ENCODE measurements at places on chromosomes 3 and 15.

GRCh38 chr15:39609166-39609916 is 28.5 kb downstream of the THBS1 start:
- no peak for DNase-seq

DNA sequence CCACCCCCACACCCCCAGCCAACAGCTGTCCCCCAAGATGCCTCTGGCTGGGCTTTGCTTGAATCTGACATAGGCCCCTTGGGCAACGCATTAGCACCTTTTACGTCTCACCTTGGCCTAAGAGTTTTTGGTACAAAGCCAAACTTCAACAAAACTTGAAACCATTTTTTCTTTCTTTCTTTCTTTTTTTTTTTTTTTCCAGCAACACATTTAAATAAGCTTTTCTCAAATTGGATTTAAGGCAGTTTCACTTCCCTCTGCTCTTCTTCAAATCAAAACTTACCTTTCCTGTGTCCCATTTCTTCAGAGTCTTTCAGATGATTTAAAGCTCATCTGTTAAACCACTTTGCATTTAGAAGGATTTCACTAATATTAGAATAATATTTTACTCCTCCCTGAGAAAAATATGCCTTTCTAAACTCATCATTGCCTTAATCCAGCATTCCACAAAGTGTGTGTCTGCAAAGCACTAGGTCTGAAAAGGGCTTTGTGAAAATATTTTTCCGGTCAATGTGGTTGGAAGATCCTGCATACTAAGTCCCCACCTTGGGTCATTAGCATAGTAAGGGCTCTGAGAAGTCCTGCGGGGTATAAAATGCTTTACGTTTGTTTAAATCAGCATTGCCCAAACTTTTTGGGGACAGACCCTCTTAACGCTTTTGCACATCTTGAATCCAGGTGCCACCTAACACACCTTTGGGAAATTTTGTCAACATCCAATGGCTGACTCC is 217.0 kb downstream of the TLE3 start:
- DNase-seq = no peak

DNA sequence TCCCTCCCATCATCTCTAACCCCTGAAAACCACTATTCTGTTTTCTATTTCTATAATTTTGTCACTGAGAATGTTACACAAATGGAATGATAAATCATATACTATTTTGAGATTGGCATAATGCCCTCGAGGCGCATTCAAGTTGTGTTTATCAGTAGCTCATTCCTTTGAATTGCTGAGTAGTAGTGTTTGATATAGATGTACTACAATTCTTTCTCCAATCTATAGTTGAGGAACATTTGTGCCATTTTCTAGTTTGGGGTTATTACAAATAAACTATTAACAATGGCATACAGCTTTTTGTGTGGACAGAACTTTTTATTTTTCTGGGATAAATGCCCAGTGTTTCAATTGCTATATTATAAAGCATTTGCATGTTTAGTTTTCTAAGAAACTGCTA is 86.0 kb downstream of the CCR1 start:
- DNase-seq = no peak

GRCh38 chr3:79278681-79279080 is 489.1 kb downstream of the ROBO1 start:
- DNase-seq = no peak

GRCh38 chr15:55289011-55289745 is 435 bp downstream of the RAB27A start:
- no peak for DNase-seq

- DNase-seq = no peak
These were observed 5.1 kb downstream of the DPH6 start for GRCh38 chr15:35540885-35541284.

DNA sequence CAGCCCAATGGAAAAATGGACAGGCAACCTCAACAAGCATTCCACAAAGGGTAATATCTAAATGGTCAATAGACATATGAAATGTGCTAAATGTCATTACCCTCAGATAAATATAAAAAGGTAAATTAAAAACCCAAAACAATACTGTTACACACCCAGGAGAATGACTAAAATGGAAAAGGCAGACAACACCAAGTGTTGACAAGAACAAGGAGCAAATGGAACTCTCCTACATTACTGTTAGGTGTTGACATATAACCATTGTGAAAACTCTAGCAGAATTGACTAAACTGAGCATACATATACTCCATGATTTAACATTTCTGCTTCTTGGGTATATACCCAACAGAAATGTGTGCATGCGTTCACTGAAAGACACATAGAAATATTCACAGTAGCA is 25.3 kb upstream of the SLC6A11 start:
- no peak for DNase-seq

DNA sequence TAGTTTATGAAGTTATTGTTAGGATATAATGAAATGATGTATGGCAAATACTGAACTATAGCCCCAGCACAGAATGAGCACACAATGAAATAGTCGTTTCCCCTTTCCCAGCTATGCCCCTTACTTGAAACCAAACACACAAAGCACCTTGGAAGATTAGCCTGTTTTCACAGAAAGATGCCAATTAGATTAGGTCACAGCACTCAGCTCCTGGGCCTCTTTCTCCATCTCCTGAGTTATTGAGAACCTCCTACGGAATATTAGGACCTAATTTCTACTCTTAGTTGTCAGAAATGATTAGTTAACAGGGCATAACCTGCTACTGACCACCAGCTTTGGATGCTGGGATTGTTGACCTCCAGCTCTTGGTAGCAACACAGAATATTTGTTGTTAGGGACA is 269.4 kb upstream of the ROPN1 start:
- DNase-seq = no peak

DNA sequence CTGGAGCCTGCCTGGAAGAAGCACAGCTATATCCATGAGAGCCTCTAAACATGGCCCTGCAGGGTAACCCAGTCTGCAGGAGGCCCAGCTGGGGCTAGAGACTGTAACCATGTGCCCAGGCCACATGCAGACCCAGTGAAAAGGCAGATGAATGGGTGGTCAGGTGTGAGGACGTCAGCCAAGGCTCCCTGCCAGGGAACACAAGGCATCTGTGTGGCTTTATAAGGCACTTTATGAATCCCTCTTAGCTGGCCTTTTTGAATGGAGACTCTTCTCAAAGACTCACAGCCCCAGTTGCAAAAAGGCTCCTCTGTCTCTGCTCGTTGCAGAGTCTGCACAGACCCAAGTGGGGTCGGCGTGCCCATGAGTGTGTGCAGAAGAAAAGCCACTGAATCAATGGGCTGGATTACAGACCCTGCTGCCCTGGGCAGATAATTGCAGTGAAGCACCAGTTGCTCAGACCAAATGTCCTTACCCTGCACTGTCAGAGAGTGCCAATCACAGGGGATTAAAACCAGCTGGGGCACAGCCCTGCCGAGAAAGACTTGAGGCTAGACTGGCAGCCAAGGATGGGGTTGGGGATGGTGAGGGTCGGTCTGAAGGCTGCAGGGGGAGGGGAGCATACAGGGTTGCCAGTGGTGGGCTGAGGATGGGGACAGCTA is 154.2 kb downstream of the RAB11A start:
- no peak for DNase-seq

DNA sequence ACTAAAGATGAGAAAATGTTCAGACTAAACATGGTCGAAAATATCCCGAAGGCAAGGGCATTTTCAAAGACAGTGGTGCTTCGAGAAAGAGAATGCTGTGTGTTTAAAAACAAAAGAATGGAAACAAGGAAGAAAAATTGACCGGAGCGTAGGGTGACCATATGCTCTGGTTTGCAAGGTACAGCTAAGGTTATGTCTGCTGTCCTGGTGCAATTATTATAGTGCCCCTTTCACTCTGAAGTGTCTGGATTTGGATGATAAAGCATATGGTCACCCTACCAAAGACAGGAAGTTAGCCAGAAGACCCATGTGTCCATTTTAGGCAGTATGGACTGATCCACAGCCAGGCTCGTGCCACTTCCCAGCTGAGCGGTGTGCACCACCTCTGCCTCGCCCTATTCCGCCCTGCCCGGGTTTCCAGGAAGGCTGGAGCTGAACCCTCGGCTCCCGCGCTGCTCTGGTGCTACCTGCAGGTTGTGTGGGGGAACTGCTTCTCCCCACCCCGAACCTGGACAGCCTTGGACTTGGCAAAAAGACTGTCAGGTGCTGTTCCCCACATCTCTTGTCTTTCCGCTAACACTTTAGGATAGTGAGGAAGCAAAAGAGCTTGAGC is 25.2 kb downstream of the GOLGA6D start:
- DNase-seq = no peak

GRCh38 chr3:53269888-53270880 is 14.4 kb upstream of the TKT start:
- no peak for DNase-seq

- DNase-seq = no peak
These were observed 65.8 kb downstream of the PDE8A start for GRCh38 chr15:85047271-85047948.

GRCh38 chr3:188674595-188674994 is 497.2 kb upstream of the TPRG1 start:
- DNase-seq = no peak

- no peak for DNase-seq
These were observed 170.7 kb downstream of the TIGIT start for GRCh38 chr3:114464548-114464947.

DNA sequence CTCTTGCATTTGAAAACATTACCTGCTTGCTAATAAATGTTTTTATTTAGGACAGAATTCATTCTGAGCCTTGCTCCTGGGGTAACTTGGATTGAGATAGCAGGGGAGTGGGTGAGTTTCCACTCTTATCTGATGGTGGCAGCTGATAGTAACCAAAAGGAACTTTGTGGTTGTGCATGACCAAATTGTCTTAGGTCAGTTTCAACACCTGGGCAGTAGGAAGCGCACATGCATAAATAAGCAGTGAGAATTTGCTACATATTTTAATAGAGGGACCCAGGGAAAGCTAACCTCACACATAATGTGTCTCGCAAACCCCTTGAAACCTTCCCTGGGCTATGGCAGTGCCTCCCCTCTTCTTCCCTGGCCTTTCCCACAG is 65.4 kb upstream of the XCR1 start:
- DNase-seq = no peak

DNA sequence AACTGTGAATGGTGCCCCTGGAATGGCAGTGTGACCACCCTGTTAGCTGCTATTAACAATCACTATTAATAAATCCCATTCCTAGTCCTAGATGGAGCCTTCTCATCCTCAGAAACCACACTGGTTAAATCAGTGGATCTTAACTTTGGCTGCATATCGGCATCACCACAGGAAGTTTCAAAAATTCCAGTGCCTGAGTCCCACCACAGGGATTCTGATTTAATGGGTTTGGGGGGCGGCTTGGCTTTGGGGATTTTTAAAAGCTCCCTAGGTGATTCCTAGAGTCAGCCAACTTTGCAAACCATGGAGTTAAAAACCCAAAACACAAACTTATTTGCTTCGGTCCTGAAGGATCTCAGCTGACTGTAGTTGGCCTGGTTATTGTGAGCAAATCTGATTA is 3.1 kb downstream of the FAM107A start:
- no peak for DNase-seq

GRCh38 chr15:89985111-89985510 is 16.0 kb upstream of the ZNF710 start:
- no peak for DNase-seq

DNA sequence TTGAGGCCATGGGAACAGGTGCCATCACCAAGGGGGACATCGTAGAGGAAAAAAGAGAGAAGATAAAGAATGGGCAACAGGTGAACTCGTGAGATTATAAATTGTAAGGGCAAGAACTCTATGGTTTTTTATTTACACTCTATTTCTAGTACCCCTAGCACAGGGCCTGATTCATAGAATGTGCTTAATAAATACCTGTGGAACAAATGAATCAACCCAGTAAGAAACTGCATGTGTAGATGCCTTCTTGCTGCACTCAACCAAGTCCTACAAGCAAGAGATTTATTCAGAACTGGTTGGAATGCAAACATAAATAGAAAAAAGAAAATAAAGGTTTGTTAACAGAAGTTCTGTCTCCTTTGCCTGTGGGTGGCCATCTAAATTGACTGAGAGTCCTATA is 18.7 kb upstream of the KPNA1 start:
- DNase-seq = no peak

- no peak for DNase-seq
These were observed 77.8 kb upstream of the PLXND1 start for GRCh38 chr3:129684270-129684669.

DNA sequence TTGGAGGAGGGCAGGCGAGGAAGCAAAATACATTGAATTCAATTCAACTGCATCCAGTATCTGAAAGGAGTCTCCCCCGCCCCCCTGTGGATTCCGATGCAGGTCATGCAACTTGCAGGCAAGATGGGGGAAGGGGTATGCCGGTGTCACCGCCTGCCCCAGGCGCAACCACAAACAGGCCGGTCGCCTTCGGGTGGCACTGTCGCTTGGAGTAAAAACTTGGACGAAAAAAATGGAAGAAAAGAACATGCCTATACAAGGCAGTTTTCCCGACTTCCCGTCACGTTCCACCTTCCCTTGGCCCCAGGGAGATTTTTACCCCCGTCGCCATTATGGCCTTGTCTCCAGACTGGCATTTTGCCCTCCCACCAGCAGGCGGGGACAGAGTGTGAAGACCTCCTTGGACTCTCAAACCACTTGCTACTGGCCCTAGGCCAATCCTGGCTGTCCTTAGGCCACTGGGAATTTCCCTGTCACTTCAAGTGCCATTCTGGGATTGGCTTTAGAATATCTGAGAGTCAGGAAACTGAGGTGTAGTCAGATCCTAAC is 1.6 kb upstream of the NTRK3 start:
- DNase-seq = no peak

- no peak for DNase-seq
These were observed 78.8 kb upstream of the CTNNB1 start for GRCh38 chr3:41120460-41120859.

DNA sequence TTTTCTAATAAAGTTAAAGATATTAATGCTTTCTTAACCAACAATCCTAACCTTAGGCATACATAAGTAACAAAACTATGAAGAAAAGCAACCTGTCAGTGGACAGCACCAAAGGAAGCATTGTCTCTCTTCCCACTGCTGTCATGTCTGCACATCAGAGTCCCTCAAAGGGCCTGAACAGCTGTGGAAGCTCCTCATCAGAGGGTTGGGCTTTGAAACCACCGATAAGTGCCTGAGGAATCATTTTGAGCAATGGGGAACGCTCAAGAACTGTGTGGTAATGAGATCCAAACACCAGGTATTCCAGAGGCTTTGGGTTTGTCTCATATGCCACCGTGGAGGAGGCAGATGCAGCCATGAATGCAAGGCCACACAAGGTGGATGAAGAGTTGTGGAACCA is 182.5 kb downstream of the FMN1 start:
- DNase-seq = no peak

All from activated gamma-delta T cell (primary cell).